Gastrocnemius medialis (tissue), 4 donors: ENCODE measurements at places on chromosomes 7 and 10.

GRCh38 chr7:729140-730000 lies 2.3 kb upstream of the PRKAR1B start:
- H3K4me1 ChIP-seq, result peaks cover 38% of the 10 kb centered on the region
- no peak for DNase-seq
- H3K4me3 ChIP-seq, result no peak overlapping the region

DNA sequence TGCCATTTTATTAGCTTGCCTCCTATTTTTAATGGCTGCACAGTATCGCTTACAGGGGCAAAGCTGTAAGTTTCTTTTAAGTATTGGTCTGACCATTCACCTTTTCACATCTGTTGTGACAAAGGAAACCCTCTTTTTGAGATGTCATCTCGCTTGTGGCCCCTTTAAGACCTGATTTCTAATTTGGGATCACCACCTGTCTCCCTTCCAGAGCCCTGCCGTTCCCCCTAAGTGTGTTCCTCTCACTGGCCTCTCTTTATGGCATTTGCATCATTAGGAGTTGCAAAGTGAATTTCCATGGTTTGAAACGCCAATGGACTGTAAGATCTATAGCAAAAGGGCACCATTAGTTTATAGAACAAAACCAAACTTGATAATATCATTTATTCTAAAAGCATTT lies 1.4 kb downstream of the EPDR1 start:
- peak overlapping the region; percentile 85 for H3K4me3 ChIP-seq
- no peaks in the 10 kb centered on the region for H3K27me3 ChIP-seq
- H3K4me1 ChIP-seq, result peaks cover 30% of the 10 kb centered on the region

DNA sequence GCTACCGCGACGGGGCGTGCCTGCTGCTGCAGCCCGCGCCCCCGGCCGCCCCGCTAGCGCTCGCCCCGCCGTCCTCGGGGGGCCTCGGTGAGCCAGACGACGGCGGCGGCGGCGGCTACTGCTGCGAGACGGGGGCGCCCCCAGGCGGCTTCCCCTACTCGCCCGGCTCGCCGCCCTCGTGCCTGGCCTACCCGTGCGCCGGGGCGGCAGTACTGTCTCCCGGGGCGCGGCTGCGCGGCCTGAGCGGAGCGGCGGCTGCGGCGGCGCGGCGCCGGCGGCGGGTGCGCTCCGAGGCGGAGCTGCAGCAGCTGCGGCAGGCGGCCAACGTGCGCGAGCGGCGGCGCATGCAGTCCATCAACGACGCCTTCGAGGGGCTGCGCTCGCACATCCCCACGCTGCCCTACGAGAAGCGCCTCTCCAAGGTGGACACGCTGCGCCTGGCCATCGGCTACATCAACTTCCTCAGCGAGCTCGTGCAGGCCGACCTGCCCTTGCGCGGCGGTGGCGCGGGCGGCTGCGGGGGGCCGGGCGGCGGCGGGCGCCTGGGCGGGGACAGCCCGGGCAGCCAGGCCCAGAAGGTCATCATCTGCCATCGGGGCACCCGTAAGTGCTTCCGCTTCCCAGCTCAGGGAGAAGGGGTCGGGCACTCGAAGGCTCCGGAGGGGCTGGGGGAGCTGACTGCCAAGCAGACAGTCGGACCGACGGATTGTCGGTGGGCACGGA lies 761 bp downstream of the PTF1A start:
- no peak for DNase-seq
- no peaks in the 10 kb centered on the region for H3K4me1 ChIP-seq
- no peaks in the 10 kb centered on the region for H3K36me3 ChIP-seq
- no peak overlapping the region for H3K27ac ChIP-seq

DNA sequence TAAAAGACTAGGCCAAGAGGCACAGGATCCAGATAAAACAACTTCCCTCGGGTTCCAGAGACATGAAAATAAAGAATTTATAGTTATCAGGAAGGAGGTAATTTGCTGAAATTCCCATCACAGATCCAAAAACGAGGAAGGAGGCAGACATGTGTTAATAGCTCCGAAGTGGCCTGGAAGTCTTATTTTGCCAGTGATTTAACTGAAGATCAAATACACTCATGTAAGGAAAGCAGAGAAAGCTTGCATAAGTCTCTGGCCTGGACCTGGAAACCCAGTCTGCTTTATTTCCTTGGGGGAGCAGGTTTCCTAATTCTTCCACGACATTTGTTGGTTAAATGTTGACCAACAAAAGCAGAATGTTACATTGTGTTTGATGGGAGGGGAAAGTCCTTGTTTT lies 498.7 kb upstream of the C7orf33 start:
- DNase-seq, result no peak
- no peak overlapping the region for H3K4me3 ChIP-seq
- no peaks in the 10 kb centered on the region for H3K4me1 ChIP-seq

- H3K36me3 ChIP-seq, result no peaks in the 10 kb centered on the region
- DNase-seq, result no peak
- no peak overlapping the region for H3K4me3 ChIP-seq
- peaks cover 10% of the 10 kb centered on the region for H3K4me1 ChIP-seq
Observed at GRCh38 chr10:50312464-50313437, 61.4 kb upstream of the ASAH2 start.

DNA sequence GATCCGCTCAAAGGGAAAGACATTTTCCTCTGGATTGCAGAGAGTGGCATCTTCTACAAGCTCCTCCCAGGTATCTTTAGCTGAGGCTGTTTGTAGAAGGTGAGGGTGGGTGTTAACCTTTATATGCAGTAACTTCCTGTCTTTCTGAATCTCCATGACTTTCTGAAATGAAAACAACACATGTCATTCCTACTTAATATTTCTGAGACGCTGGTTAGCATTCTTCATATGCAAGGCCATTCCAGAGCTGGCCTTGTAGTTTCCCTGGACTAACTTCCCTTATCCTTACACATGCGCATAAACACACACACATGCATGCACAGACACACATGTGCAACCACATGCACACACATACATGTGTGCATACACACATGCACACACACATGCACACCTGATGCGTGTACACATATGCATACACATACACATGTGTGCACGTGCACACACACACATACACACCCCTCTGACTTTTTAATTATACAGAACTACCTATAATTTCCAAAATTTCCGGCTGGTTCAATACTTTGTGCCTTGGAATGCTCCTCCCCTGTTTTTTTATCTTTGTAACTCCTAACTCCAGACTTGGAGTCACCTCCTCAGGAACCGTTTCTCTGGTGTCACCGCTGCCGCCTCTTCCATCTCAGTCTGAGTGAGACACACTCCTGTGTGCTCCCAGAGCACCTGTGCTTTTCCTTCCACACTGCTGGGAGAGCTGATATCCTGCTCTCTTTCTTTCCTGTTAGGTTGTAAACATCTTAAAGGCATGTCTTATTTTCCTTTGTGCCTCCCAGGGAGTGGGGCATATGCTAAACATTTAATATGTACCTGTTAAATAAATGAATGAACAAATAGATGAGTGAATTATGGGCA lies 55.2 kb downstream of the LRRC18 start:
- no peak overlapping the region for H3K4me3 ChIP-seq
- H3K4me1 ChIP-seq, result no peaks in the 10 kb centered on the region
- no peak for DNase-seq

DNA sequence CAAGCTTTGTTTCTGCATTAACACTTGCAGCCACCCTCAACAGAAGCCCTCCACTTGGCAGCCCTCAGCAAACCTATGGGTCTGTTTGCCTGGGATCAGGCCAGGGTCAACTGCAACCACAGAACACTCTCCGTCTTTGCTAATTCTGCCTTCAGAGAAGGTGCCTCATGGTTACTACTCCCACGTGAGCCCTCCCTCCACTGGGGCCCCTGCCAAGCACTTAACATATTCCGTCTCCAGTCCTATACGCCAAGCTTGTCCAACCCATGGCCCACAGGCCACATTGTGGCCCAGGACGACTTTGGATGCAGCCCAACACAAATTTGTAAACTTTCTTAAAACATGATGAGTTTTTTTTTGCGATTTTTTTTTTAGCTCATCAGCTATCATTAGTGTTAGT lies 54.7 kb downstream of the HSPA12A start:
- H3K27me3 ChIP-seq, result no peaks in the 10 kb centered on the region
- H3K27ac ChIP-seq, result no peak overlapping the region
- H3K36me3 ChIP-seq, result no peaks in the 10 kb centered on the region
- no peak overlapping the region for H3K4me3 ChIP-seq

- H3K4me3 ChIP-seq, result no peak overlapping the region
- DNase-seq, result no peak
- no peaks in the 10 kb centered on the region for H3K4me1 ChIP-seq
- H3K27ac ChIP-seq, result peak overlapping the region; percentile 23
Observed at GRCh38 chr7:30633223-30633622, 38.5 kb downstream of the GARS1 start.

DNA sequence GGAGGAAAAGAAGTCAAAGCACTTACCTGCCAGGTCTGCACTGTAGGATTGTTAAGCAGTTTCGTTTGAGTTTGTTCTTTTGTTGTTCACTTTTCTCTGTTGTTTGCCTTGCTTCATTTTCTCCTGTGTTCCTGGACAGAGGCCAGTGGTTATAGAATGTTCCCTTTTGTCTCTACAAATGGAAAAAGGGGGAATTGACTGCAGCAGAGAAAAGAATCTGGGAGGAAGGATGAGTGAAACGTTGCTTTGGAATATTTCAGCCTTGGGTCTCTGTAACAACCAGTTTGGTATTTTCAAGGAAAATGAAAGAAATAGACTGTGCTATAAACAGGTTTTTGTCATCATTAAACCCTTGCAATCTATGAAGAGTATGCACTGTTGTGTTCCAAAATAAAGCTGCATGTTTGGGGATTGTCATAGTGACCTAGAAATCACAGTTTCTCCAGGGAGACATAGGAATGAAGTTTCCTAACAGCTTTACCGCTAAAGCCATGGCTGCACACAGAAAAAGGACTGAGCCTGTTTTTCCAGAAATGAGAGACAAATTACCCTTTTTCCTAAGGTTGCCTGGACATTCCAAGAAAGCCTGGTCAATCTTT lies 60.8 kb upstream of the HABP2 start:
- H3K4me1 ChIP-seq, result no peaks in the 10 kb centered on the region
- H3K27me3 ChIP-seq, result no peaks in the 10 kb centered on the region
- H3K4me3 ChIP-seq, result no peak overlapping the region

- DNase-seq, result no peak
- H3K27ac ChIP-seq, result no peak overlapping the region
- H3K36me3 ChIP-seq, result no peaks in the 10 kb centered on the region
- peaks cover 9% of the 10 kb centered on the region for H3K4me1 ChIP-seq
- no peaks in the 10 kb centered on the region for H3K27me3 ChIP-seq
Observed at GRCh38 chr7:130381468-130382312, 1.4 kb downstream of the CPA1 start.

DNA sequence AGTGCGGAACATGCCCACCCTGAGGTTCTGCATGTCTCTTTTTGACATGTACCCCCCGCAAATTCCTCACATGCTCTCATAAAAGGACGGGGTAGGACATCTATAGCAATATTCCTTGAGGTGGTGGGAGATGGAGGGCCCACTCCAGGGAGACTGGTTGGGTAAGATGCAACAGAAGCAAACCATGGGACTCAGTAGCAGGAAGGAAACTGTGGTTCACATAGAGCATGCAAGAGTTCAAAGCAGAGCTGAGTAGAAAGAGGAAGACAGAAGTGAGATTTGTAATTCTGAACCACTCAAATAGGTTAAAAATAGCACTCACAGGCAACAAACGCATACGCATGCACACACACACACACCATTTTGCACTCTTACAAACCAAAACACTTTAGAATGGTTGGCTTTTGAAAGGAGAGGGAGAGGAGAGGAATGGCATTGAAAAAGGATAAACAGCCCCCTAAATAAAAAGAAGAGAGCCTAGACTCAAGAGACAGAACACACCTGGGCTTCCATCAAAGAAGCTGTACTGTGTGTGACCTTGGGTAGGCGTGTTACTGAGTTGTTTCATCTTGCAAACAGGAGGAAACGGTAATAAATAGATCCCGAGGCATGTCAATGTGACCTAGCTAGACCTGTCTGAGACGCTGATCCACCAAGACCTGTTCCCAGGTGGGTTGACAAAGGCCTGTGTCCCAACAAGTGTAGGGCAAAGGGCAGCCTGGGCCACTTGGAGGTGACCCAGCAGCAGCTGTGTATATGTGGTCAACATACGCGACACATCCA lies 77.6 kb upstream of the LRRC4 start:
- H3K4me3 ChIP-seq, result no peak overlapping the region
- H3K27me3 ChIP-seq, result peaks cover 12% of the 10 kb centered on the region
- DNase-seq, result no peak
- no peak overlapping the region for H3K27ac ChIP-seq
- H3K4me1 ChIP-seq, result no peaks in the 10 kb centered on the region
- no peaks in the 10 kb centered on the region for H3K36me3 ChIP-seq

DNA sequence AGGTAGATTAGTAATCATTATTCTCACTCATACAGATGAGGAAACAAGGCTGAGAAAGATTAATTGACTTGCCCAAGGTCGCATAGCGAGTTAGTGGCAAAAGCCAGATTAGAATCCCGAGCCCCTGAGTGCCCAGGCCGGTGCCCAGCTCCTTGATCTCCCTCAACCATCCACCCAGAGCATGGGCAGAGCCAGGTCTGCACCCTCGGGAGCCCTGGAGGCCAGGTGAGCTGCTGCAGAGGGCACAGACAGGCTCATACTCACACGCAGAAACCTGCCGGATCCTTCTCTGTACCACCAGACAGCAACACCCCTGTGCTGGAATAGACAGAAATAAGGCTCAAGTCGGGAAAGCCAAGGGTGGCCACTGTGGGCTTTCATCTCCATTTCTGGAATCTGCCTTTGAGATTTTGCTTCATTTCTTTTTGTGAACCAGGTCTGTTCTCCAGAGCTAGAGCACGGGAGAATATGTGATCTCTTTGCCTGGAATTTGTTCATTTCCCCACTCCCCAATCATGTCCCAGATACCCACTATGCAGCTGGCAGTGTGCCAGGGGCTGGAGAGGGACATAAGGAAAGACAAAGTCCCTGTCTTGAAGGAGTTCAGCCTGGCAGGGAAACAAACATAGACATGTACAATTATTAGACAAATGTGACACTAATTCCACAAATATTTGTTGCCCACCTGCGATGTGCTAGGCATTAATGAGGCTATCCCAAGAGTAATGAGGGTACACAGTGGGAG lies 5.5 kb downstream of the AFAP1L2 start:
- H3K27ac ChIP-seq, result no peak overlapping the region
- H3K36me3 ChIP-seq, result no peaks in the 10 kb centered on the region
- no peak for DNase-seq
- H3K4me1 ChIP-seq, result peaks cover 17% of the 10 kb centered on the region

DNA sequence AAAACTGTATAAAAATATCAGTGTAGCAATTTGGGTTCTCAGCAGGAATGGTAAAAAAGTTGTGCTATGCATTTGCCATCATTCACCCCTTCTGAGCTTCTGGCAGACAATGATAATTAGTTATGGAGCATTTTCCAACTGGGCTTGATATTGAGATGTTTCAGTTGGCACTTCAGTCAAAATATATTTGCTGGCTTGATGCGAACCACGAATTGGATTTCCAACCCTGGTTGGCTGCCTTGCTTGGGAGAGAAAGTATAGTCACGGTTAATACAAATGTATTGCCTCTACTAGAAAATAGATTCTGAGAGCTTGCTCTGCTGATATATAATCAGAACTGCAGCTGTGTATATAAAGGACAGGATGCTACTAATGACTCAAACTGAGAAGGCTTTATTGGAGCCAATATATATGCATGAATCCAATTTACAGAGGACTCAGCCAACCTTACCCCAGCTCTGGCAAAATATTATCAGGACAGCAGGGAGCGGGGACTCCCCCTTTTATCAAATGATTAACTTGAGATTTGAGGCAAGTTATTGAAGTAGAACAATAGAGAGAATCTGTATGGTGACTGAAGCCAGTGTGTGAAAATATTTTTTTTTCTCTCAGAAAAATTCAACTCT lies 219.8 kb upstream of the SMIM30 start:
- no peak for DNase-seq
- no peaks in the 10 kb centered on the region for H3K27me3 ChIP-seq
- no peak overlapping the region for H3K27ac ChIP-seq
- no peaks in the 10 kb centered on the region for H3K36me3 ChIP-seq
- H3K4me1 ChIP-seq, result no peaks in the 10 kb centered on the region

GRCh38 chr7:129466796-129467195 lies 32.6 kb downstream of the STRIP2 start:
- H3K27me3 ChIP-seq, result no peaks in the 10 kb centered on the region
- no peaks in the 10 kb centered on the region for H3K36me3 ChIP-seq
- DNase-seq, result peak; percentile 57
